ENCODE measurements at places on chromosomes 3 and 15. TPM values are rescaled to one million over a fixed set of nuclear protein-coding genes. Genes with fewer than 3 reads are reported as not detected.

Gene DIS3L
- total RNA-seq: 30.3 TPM

Gene HIGD2B
- not detected for total RNA-seq

DNA sequence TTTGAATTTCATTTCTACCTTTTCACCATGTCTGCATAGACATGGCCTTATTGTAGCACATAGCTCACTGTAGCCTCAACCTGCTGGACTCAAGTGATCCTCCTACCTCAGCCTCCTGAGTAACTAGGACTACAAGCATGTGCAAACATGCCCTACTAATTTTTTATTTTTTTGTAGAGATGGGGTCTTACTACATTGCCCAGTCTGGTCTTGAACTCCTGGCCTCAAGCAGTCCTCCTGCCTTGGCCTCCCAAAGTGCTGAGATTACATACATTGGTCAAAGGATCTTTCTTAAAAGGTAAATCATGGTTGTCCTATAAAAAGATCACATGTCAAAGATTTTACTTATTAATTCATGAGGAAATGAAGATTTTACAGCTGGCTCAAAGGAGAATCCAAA lies 57.2 kb upstream of the GOLGA8B start:
- no peak for DNase-seq

DNA sequence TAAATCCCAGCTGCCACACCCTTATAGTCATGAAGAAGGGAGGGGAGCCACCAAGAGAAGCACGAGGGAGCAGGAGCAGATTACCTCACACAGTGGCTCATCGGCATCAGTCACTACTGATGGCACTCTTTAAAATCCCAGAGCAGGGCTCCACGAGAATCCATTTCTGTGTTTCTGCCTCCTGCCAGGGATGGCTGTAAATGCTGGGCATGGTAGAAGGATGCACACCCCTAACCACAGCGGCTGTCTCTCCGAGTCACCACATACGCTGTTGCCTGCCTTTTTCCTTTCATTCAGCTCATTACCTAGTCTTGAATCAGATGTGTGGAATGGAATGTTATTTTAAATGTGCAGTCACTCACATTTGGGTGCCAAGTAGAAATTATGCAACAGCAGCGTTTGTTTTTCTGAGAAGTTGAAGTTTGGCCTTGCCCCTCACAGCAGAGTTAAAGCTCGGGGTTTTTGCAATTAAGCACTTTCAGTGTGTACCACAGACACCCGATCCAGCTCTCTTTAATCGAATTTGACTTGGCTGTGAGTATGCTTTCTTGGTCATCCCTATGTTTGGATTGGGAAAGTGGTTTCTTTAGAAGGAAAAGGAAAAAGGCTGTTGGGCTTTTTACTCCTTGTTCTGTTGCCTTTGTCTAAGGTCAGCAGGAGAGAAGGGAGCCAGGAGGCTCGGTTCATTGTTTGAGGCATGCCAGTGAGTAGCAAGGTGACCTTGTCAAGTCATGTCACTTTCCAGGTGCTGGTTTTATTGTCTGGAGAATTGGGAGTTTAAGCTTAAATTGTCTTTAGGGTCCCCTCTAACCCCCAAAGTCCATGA lies 284.2 kb upstream of the TPM1 start:
- DNase-seq: no peak

- DNase-seq: no peak
Measured at GRCh38 chr3:45580112-45580765, 14.3 kb upstream of the LIMD1 start.

GRCh38 chr3:186093271-186093900 lies 15.5 kb downstream of the ETV5 start:
- DNase-seq: no peak

DNA sequence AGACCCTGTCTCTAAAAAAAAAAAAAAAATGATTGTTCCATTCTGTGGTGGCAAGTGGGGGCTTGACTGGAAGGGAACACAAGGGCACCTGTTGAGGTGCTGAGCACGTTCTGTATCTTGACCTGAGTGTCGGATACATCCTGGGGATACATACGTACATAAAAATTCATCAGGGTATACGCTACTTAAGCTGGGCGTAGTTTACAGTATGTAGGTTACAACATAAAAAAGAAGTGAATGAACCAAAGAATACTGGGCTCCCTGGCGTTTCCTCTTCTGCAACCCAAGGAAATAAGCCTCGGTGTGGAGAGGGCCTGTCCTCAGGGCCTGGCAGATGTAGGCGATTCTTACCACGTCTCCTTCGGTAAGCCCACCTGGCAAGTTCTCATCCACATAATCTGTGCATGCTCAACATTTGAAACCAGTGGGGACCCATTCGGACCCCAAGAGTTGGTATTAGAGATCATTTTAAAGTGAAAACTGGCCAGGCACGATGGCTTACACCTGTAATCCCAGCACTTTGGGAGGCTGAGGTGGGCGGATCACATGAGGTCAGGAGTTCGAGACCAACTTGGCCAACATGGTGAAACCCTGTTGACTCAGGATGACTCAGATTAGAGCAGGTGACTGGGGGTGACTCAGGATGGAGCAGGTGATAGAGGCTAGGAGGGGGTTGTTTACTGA lies 5.1 kb upstream of the MUC20 start:
- DNase-seq: no peak

All from heart right ventricle (tissue), 16 donors.